MCF 10A (cell line): ENCODE measurements at places on chromosomes 6 and 20. TPM values are rescaled to one million over a fixed set of nuclear protein-coding genes. Genes with fewer than 3 reads are reported as not detected.

GRCh38 chr20:9068841-9069663 lies at the start of gene PLCB4:
Gene PLCB4 (plus strand): TSS chr20:9069087. CDS start chr20:9307815, 238,728 bp downstream.
- peak; percentile 55 for DNase-seq

The TENT5A gene
- 2.5 and 3.9 TPM in 2 replicates for total RNA-seq

- DNase-seq = no peak
Measured at GRCh38 chr6:56833127-56833791, 121.6 kb upstream of the BEND6 start.

DNA sequence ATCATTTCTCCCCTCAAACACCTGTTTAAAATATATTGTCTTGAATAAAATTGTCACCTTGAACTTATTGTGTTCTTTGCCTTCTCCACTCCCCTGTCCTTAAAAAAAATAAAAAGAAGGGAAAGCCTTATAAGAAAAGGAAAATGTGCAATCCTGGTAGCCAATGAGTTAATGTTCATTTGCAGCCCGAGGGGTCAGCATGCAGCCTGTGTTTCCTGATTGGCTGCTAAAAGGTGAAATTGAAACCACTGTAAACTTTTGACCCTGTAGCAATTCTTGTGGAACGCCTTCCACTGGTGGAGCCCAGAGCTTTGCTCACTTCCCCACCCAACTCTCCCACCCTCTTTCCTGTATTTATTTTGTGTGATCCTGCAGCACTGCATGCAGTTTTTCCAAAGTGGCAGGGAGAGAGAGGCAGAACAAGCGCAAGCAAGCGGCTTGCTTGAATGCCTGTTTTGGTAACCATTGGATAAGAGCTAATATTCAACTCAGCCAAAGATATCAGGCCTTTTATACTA lies 74.9 kb downstream of the NCOA3 start:
- peak; percentile 87 for DNase-seq

- peak; percentile 72 for DNase-seq
Measured at GRCh38 chr20:24672886-24673677, 203.7 kb downstream of the SYNDIG1 start.
